ENCODE measurements at places on chromosomes 6 and 20.

- no peak for DNase-seq
Observed at GRCh38 chr6:111715321-111715720, 109.6 kb upstream of the TRAF3IP2 start.

GRCh38 chr20:15296422-15296821 lies 959.0 kb upstream of the FLRT3 start:
- no peak for DNase-seq

- no peak for DNase-seq
Observed at GRCh38 chr6:142740449-142740848, 204.5 kb downstream of the HIVEP2 start.

DNA sequence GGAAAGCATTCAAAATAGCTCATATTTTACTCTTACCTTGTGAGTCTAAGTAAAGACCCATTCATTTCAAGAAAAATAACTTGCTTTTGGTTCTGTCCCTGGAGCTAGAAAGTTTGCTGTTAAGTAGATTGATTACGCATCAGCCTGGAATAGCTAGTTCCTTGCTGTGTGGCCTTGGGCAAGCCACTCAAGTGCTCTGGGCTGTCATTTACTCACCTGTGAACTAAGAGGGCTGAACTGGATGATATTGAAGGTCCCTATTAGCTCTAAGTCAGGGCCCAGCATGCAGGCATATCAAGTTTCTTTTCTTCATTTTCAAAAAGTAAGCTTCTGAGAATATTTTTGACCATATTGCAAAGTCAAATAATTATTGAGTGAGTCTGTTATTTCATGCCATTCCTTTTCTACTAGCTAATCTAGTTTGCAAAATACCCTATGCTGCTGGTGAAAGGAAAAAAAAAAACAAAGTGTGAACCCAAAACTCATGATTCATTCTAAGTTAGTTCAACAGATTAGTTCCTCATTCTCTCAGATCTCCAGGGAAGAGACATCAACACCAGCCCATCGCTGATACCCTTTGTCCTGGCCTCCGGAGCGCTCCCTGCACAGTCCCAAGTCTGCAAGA lies 106.5 kb upstream of the GMDS start:
- DNase-seq, result no peak

DNA sequence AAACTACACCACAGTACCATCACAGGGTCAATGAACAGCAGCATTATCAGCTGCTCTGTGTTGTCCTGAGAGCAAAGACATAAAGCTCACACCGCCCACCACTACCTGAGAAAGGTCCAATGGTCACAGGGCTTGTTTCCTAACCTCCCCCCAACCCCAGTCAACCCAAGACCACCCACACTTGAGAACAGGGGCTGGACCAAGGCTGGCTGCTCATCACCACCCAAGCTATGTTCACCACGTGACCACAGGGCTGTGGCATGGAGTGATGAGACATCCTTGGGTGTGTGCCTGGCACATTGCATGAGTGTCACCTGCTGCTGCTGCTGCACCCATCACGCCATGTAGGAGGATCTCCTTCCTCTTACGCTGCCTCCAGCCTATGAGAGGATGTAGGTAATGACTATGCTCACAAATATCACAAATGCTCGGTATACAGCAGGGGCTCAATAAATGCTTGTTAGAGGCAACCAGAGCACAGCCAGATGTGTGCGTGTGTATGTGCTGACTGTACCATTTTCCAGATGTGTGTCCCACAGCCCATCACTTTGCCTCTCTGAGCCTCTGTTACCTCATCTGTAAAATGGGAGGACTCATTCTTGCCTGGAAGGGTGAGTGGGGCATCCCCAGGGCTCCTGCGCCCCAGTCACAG lies 23.3 kb upstream of the SIRPA start:
- no peak for DNase-seq

DNA sequence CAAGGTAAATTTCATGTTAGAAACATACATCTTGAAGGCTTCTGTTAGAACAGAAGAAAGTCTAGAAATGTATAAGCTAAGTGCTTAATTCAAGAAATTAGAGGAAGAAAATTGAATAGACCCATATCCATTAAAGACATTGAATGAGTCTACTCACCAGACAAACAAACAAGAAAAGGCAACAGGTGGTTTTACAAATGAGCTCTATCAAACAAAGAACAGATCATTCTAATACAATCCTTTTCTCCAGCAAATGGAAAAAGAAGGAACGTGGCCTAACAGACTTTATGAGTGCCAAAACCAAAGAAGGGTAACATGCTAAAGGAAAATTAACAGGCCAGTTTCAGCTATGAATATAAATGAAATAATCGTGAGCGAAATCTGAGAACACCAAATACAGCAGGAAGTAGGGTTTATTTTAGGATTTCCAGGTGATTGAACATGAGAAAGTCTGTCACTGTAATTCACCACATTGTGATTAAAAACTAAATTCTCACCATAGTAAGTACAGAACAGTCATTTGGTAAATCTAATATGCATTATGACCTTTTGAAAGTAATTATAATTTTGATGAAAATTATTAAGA lies 22.6 kb downstream of the MTHFD1L start:
- no peak for DNase-seq

DNA sequence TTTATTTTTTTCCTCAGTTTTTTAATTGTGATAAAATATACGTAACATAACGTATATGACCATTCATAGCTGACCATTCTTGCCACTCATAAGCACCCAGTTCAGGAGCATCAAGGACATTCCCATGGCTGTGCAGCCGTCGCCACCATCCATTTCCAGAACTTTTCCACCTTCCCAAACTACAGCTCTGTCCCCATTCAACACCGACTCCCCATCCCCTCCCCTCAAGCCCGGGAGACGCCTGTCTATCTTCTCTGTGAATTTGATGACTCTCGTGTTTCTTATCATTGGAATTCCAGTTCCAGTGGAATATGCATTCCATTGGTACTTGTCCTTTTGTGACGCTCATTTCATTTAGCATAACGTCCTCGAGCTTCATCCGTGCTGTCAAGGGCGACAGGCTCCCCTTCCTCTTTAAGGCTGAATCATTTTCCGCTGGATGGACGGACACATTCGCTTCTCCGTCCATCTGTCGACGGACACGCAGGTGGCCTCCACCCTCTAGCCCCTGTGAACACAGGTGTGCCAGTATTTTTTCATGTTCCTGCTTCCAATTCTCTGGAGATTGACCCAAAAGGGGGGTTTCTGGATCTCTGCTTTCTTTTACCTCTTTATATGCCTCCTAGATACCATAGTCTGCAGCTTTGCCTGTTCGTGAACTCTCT lies 88.1 kb downstream of the YTHDF1 start:
- no peak for DNase-seq

GRCh38 chr6:710601-711571 lies 17.9 kb upstream of the EXOC2 start:
- DNase-seq, result peak; percentile 65

DNA sequence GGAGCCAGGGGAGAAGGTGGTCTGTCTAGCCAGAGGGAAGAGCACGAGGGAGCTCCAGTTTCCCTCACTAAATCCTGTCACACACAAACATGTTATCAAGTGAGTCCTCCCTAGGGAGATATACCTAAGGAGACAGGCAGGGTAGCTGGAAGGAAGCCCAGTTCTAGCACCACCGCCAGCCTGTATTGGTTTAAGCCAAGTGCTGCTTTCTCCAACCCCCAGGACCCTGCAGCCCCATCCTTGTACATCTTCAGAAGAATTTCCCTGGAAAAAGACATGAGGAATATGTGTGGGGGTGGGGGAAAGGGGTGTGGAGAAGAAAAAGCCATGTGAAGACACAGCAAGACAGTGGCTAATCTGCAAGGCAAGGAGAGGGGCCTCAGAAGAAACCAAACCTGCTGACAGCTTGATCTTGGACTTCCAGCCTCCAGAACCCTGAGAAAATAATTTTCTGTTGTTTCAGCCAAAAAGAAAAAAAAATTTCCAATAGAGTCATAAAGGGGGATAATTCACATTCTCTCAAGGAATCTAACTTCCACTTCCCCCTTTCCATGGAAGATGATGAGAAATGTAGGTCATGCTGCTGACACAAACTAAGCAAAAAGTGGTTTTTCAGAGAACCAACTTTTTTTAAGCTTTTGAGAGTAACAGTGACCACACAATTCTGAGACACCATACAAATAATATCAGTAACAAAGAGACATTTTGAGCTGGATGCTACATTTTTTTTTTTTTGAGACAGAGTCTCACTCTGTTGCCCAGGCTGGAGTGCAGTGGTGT lies 103.2 kb upstream of the PRDM1 start:
- DNase-seq, result no peak

DNA sequence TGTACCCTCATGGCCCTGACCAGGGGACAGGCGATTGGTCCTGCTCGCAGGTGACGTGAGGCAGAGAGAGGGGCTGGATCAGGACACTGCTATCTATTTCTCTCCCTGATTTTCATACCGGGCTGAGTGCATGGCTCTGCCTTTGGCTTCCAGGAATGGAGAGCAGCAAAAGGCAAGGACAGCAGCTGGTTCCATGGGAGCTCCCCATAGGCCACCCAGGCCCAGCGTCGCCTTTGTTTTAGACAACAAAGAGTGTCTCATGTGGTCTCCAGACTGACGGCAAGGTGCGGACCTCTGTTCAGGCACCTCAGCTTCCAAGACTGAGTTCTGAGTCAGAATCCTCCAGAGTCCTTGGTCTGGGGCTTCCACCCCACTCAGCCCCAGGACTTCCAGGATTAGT lies 123.1 kb downstream of the VEGFA start:
- DNase-seq, result no peak

DNA sequence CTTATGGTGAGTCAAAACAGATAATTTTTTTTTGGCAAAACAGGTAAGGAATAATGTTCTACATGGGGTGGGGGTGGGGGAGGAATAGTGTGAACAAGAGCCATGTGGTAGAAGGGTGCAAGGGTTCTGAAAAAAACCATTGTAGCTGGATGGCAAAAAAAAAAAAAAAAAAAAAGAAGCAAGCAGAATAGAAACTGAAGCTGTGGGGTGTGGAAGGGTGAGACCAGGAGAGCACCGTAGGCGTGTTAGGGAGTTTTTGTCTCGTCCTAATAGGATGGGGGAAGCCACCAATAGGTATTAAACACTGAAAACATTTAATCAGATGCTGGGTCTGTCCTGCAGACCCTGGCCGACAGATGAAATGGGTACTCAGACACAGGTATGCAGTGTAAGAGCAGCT lies 110.1 kb downstream of the ADTRP start:
- DNase-seq, result no peak

DNA sequence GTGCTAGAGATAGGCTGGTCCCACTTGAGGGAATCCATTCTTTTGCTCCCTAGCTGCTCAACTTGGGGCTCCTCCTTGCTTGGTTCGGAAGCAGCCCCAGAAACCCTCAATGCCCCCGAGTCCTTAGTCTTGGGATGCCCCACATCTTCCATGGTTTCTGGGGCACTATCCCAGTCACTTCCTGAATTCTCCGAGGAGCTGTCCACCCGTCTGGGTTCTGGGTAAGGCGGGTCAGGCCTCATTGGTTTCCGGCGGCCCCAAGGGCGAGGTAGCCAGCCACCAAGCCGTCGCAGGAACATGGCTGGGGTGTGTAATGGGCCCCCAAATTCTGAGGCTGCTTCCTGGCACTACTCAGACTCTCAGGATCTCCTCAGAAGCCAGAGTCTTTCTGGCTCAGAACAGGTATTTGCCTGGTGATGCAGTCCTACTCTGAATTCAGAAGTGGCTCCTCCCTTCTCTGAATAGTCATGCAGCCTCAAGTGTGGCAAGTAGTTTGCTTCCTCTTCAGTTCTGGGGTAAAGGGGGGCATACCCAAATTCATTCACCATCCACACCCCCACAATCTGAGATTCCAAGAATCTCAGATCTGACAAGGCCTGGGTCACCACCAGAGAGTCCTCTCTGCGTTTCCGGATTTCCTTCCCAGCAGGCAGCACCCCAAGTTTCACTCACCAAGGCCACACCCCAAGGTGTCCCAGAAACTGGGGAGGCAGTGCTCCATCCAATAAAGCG lies 763 bp downstream of the C6orf47 start:
- no peak for DNase-seq

DNA sequence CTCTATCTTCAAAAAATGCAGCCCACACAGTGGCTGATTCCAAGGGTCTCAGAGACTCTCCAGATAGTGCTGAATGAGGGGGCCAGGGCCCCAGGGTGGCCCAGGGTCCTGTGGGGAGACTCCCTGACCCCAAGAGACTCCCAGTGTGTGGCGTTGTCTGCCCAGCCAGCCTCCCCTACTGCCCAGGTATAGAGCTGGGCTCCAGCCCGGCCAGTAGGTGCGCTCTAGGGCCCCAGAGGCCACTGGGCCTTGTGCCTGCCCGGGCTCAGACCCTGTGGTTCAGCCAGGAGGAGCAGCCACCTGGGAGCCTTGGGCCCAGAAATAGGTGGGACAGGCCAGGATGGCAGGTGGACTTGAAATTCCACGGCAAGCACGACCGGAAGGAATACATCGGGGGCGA lies 30.3 kb upstream of the GATA5 start:
- no peak for DNase-seq

DNA sequence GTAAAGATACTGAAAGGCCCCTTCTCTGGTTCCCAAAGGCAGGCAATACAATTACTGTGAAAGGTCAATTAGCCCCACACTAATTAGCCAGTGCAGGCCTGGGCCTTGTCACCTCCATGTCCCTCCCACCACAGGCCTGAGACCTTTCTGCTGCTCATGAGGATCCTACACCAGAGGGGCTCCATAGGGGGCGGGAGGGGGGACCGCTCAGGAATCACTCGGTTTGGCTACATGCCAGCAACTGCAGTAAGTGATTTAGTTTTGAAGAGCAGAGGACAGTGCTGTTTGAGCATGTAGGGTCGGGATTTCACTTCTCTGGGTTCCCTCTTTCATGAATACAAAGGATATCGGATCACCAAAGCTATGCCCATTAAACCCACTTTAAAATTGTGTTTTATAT lies 455.6 kb downstream of the PRKN start:
- no peak for DNase-seq

DNA sequence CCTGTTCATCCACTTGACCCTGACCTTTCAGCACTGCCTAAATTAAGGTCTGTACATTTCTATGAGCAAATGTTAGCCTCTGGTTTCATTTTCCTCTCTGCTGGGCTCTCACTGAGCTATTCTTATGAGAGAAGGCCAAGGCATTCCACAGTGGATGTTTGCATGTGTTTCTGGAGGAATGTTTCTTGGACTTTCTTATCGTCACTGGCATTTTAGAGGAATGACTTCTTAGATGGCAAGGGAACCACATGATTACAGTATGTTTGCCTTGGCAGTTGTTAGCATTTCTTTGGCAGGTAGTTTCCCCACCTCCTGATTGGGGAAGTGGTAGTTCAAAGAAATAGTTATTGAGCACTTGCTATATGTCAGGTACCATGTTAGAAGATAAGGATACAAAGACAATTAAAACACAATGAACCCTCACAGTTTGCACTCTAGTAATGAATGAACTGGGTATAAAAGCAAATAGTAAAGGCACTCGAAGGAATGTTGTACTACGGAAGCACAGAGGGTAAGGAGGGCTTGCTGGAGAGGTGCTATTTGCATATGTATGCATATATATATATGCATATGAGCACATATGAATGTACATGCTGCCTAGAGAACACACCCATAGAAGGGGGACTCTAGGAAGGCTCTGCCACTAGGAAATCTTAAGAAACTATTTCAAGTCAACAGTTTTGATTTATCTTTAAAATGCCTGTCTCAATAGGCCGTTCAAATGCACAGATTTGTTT lies 307.4 kb downstream of the EYA4 start:
- no peak for DNase-seq

GRCh38 chr20:62344782-62345181 lies 22.3 kb downstream of the LAMA5 start:
- DNase-seq, result no peak
